ENCODE measurements at places on chromosomes 12 and 14.

DNA sequence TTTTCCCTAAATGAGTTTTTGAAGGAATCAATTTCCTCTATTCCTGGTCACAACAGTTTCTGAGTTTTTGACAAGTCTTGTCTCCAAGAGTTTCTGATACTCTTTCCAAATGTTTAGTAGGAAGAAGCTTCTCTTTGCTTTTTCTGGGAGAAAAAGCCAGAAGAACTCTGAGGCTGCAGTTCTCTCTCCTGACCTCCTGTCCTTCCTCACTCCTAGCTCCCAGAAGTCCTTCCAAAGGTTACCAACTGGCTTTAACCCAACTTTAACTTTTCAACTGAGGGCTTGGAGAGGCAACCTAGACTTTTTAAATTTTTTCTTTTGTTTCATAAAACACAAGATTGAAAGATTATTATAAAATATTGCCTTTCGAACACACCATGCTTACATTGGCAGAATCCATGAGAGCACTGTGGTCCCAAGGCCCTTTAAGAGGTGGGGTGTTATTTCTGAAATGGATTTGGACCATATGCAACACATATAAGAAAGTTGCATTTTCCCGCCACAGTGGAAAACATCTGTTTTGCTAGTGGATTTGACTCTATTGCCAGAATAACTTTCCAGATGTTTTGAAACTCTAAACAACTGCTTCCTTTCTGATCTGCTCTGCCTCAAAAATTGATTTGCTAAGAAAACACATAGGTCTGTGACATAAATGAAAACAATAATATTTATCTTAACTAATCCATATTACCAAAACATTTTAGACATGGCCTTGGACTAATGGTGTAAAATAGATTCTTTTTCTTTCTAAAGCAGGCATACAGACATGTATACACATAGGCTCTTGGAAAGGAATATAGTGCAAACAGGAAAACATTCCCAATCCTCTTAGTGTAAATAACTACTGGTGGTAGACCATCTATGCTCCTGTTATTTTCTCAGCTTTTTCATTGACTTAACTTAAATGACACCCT is 22.3 kb upstream of the EPS8 start:
- no peak for DNase-seq

DNA sequence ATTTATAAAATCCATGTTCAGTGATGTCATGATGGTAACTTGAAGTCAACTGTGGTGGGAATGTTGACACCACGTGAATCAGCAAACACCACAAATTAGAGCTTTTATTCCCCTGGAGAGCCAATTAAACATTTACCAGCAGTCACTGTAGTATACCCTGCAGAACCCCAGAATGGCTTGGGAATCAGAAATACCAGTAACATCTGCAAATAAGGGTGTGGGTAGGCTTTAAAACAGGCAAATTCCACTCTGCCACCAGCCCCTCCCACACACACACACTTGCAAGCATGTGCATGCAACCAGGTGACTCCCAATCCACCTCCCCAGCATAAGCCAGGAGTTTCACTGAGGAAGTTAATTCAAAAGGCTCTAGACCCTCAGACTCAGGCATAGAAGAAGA is 63.6 kb upstream of the TMEM263 start:
- no peak for DNase-seq

GRCh38 chr14:68690089-68690958 is 102.5 kb downstream of the ZFP36L1 start:
- DNase-seq: no peak

- DNase-seq: no peak
Measured at GRCh38 chr12:96014943-96015599, 18.9 kb upstream of the HAL start.

- DNase-seq: no peak
Measured at GRCh38 chr14:101065696-101066694, 162.5 kb upstream of the RTL1 start.

DNA sequence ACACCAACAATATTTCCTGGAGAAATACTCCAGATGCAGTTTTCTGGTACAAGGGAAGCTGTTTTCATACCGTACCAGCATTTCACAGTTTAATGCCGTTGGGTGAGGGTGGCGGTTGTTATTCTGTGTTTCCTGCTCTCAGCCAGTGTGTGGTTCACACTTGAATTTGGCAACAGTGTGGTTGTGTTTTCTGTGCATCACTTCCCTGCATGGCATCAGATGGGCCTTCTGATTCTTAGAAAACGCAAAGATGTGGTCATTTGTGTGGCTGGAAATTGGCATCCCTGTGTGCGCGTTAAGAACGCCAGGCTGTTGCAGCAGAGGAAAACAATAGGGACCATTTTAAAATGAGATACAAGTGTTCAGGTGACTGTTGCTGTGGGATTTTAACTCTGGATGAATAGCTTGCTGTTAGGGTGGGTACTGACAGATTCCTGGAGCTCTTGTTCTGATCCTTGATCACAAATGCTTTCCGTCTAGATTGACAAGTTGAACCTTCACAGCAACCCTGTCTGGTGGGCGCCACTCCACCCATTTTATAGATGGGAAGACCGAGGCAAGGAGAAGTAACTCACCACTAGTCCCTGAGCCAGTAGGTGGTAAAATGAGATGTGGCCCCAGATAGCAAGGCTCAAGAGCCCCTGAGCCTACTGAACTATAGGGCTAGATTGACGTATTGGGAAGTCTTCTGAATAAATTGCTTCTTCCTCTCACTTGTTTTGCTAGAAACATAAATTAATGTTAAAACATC is 231.2 kb downstream of the CHST11 start:
- no peak for DNase-seq

DNA sequence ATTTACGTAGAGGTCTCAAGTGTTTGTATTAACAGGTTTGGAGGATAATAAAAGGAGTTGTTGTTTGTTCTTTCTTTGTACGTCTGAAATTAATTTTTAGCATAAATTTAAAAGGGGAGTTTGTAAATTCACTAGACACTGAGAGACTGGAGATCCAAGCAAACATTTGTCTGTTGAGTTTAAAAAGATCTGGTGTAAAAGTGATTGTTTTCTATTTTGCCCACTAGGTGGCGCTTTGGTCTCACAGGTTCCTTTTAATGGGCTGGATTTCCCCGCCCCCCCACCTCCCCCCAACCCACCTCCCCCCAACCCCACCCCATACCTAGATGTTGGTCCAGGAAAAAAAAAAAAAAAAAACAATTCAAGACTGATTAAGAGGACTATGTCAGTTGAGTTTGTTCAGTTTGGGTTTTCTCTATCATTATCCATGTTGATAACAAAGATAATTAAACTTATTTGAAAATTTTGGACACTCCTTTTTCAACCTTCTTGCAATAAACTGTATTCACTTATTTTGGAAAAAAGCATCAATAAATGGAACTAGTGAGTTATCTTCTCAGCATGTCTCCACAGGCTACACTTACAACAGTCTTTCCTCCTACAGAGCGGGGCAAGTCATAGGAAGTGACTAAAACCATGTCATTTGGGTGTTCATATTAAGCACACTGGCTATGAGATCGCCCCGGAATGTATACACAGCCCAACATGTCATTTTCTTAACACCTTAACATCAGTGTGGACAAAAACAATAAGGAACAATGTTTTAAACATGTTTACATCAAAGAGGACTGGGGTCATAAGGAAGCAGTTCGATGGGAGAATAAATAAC is 841.1 kb downstream of the NRXN3 start:
- DNase-seq: no peak

DNA sequence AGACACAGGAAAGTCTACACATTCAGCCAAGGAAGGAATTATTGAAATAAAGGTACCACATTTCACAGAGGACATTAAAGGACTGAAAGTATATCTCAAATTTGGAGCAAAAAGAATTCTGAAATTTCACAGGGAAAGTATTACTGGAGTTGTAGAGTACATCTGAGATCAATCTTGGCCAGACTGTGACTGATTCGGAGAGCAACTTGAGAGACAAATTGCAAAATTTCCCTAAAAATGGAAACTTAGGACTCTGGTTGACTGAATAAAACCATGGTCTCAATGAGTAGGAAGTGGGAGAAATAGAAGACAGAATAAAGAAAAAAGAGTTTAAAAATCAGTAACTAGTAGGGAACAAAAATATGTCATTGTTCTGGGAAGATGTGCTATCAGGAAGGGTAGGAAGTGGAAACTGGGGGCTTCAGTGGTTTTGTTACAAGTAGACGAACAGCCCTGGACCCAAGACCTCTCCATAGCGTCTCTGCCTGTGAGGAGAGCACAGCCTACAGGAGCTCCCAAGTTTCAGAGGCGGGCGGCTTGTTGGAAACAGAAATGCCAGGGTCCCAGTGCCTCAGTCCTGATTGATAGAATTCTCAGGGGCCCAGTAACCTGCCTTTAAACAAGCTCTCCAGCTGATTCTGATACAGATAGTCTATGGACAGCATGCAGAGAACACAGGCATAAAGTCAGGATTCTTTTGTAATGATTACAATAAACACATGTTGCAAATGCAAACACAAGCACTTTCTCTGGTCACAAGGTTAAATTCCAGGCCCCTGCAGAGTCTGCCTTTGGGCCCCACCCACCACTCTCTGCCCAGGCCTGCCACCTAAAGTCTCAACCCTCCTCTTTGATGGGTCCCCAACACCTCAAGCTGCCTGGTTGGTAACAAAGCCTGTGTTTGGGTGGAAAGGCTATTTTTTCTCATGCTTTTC is 63.1 kb downstream of the BBS10 start:
- DNase-seq: no peak

GRCh38 chr14:29800961-29801360 is 126.7 kb downstream of the PRKD1 start:
- DNase-seq: no peak

DNA sequence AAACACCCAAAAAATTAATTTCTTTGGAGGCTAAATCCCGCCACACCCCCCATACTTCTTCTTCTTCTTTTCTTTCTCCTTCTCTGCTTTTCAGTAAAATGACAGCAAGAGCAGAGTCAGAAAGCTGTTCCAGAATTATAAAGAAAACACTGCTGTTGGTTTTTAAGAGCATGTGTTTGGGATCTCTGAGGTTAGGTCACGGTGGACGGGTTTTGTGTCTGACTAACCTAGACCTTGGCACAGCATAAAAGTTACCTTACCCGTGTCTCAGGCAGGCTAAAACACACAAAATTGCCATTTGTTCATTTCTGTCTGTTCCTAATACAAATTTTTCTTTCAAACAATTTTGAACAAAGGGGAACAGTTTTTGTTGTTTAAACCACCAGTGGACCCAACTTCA is 540.8 kb downstream of the NRXN3 start:
- DNase-seq: no peak

DNA sequence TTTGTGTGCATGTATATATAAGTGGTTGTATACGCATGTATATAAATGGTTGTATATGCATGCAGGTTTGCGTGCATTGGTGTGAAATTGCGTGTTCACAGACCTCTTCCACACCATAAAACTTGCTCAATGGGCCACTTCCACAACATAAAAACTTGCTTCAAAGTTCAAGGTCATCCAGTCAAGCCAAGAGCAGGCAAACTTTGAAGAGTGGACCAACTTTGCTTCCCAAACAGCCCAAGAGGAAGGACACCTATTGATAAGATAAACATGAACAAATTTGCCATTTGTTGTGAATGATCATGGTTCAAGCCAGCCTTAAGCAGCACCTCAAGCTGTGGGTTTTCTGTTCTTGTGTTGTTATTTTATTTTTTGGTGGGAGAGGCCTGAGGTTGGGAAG is 25.2 kb upstream of the PPP1CC start:
- no peak for DNase-seq

DNA sequence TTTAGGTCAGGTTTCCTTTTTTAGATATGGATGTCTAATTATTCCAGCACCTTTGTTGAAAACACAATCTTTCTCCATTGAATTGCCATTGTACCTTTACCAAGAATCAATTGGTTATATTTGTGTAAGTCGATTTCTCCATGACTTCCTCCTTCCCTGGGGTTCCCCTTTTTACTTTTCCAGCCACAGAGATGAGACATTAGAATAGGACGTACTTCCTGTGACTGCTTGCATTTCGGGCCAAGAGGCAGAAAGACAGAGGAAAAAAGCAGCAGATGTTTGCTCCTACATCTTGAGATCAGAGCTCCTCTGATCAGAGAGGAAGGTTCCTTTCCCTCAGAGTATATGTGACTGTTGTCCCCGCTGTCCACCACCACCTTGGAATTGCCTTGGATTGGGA is 453.7 kb upstream of the RGS6 start:
- DNase-seq: no peak

DNA sequence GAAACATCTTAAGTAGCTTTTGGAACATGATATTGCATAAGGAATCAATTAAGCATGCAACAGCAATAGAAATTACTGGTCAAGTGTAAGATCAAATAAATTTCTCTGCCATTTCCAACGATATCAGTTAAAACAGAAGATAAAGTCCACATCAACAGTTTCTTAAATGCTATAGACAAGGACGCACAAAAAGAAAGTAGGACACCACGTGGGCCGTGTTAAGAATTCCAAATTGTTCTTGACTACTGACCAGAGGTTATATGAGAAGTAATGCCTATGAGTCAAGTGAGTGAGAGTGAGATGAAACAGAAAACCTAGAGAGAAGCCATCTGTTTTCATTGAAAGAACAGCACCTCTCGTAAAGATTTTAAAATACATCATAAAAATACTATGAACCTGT is 318.2 kb downstream of the TMEM117 start:
- no peak for DNase-seq

DNA sequence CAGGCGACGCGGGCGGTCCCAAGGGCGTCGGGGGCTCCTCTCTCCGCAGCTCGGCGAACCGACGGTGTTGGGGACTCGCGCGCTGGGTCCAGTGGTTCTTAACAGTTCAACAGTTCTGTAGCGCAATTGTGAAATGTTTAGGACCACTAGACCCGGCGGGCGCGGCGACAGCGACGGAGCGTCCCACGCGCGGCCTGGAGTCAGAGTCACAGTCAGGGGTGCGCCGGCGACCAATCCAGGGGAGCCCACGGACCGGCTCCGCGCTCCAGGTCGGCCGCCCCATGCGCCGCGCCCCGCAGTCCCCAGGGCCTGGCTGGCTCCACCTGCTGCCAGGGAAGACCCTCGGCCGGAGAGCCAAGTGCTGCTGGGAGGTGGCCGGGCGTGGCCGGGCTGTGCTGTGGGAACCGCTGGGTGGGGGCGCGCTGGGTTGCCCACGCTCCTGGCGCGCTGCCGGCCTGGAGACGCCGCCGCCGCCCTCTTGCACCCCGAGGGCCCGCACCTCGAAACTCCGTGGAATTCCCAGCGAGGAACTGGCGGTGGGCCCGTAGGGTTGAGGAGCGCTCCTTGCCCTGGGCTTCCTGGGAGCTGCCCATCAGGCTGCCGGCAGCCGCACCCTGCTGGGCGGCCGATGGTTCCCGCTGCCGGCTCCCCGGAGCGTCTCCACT is 20.9 kb upstream of the KIF26A start:
- no peak for DNase-seq

DNA sequence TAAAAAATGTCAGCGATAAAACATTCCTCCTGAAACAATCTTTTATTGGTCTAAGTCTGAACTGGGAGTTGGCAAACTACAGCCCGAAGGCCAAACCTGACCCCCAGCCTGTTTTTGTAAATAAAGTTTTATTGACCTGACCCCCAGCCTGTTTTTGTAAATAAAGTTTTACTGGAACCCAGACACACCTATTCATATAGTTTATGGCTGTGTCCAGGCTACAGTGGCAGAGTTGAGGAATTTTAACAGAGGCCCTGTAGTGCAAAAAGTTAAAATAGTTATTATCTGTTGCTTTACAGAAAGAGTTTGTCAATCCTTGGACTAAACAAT is 12.1 kb upstream of the SCARB1 start:
- no peak for DNase-seq
